Stimulated activated CD8-positive, alpha-beta memory T cell treated with anti-CD3 and anti-CD28 coated beads, Interleukin-2, amount 100 ng/mL, for 1 hour (primary cell): ENCODE measurements at places on chromosomes 7 and 10.

GRCh38 chr10:31677195-31678138 lies 251.2 kb downstream of the ARHGAP12 start:
- DNase-seq = no peak

- DNase-seq = no peak
Measured at GRCh38 chr10:13665516-13666262, 78.9 kb downstream of the PRPF18 start.

- no peak for DNase-seq
Measured at GRCh38 chr10:30059209-30060107, at the start of gene JCAD. Gene JCAD (minus strand): TSS chr10:30059586. CDS start chr10:30047812, 11,774 bp downstream.

- DNase-seq = no peak
Measured at GRCh38 chr10:91796331-91797047, 1.7 kb upstream of the TNKS2 start.

- no peak for DNase-seq
Measured at GRCh38 chr7:87047-87446, 105.3 kb upstream of the FAM20C start.

- DNase-seq = no peak
Measured at GRCh38 chr10:34739915-34740314, 75.2 kb downstream of the PARD3 start.

DNA sequence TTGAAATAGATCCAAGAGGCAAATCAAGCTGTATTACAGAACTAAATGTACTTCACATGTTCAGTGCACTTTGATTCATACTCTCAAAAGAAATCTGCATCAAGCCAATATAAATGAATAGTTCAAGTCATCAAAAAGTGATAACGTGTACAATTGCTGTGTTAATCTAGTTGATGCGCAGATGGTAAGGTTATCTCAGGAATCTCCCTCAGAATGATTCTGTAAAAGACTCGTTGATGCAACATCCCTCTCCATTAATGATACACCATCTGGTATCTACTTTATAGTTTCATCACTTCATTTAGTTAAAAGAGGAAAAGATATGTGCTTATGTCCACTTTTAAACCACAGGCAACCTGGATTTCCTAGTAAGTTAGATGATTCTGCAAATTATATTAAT lies 200.6 kb downstream of the CHCHD3 start:
- DNase-seq = no peak

GRCh38 chr10:121002586-121003205 lies 151.5 kb downstream of the WDR11 start:
- DNase-seq = no peak

GRCh38 chr10:2881720-2882620 lies 185.4 kb upstream of the PFKP start:
- no peak for DNase-seq

GRCh38 chr7:142422621-142423020 lies 164.8 kb upstream of the PRSS58 start:
- no peak for DNase-seq

- DNase-seq = no peak
Measured at GRCh38 chr10:98307916-98308541, 40.0 kb upstream of the LOXL4 start.

DNA sequence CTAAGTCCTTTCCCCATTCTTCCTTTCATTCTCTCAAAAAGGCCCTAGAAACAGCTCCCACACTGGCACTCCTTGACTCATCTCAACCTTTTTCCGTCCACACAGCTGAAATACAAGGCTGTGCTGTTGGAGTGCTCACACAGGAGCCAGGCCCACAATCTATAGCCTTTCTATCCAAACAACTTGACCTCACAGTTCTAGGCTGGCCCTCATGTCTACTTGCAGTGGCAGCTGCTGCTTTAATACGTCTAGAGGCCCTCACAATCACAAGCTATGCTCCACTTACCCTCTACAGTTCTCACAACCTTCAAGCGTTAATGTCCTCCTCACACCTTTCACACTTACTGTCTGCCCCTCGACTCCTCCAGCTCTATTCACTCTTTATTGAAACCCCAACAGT lies 12.0 kb upstream of the LRRC61 start:
- DNase-seq = no peak

DNA sequence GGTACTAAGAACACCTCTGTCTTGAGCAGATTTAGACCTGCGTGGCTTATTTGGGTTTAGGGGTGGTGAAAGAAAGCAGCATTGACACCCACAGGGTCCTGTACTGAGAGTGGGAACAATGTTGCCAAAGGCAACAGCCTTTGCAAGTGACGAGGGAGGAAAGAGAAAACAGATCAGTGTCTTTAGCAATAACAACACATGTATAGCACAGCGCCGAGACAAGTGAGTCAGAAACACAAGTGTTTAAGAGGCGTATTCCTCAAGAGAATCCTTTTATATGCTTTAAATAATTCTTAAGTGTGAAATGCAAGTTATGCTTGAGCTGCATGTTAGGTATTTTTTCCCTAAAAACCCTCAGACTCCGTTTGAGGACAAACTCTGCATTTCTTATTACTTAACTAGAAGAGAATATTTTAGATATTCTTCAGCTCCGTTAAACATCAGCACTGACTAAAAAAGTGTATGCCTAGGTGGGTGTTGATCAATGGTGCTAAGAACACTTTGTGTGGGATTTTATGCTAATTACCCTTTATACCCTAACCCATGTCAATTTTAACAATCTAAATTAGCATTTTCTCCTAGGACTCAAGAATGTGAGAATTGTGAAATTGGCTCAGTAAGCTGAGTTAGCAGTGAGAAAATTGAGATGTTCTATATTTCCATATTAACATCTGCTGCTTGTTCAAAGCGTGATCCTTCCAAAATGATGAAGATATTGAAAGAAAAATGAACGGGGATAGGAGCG lies 1095.4 kb upstream of the CELF2 start:
- no peak for DNase-seq

- DNase-seq = no peak
Measured at GRCh38 chr10:24440817-24441797, 232.2 kb downstream of the KIAA1217 start.

- no peak for DNase-seq
Measured at GRCh38 chr7:116951366-116952292, 1.7 kb upstream of the ST7 start.

GRCh38 chr10:89771684-89772083 lies 70.3 kb downstream of the KIF20B start:
- DNase-seq = no peak

GRCh38 chr10:125631806-125632205 lies 51.2 kb downstream of the TEX36 start:
- no peak for DNase-seq

DNA sequence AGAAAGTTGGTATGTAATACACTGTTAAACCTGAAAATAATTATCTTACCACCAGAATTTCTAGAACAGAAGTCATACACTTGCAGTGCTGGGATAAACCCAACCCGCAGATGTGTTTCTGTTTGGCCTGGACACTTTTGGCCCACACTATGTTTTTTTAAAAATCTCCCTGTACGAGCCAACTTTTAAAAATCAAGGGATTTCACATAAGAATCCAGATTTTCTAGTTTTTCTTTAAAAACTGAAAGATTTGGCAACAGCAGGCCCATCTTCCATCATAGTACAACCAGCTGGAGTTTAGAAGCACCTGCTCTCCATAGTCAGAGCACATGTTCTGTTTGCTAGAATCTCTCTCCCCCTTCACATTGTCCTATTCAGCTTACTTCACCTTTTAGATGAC lies 74.0 kb downstream of the TLL2 start:
- DNase-seq = no peak

- no peak for DNase-seq
Measured at GRCh38 chr10:103747193-103747865, 108.0 kb downstream of the SH3PXD2A start.

DNA sequence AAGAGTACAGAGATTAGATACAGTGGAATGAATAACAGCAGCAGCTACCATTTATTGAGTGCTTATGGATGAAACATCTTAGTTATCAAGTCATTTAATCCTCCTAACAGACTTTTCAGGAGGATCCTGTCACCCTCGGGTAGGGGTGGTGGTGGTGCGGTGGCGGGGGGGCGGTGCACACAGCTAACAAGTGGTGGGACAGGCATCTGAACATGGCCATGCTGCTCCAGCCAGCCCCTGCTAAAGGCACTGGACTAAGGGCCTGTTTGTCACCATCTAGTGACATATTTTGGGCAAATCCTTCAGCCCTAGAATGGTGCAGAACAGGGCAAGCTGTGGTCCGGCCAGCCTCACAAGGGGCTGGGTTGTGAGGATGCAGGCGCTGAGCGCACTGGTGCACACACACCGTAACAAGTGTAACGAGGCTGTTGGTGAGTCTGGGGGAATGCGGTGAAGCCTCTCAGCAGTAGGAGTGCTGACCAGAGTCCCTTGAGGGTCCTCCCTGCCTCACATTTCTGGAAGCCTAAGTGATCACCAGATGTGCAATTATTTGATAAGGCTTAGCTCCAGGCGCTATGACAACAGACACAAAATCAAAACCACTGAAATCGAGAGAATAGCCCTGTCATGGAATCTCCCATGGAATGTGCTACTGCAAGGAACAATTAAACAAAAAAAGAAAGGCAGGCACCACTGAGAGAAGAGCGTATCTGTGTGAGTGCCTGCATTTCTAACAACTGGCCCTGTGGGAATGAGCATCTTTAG lies 102.2 kb downstream of the RNF216 start:
- no peak for DNase-seq

DNA sequence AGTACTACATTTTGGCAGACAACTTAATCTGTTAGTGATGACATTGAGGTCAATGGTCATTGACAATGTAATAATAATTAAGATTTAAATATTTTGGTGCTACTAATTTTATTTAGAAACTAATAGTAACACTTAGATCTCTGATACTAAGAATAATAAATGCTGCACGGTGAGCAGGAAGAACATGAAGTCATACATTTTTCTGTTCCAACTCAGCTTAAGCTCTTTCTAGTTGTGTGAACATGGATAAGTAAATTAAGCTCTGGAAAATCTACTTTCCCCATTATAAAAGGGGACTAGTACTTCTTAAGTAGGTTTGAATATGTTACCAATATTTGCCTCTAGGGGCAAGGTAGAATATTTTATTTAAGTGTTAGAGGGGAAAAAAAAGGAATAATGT lies 65.9 kb upstream of the MEOX2 start:
- DNase-seq = no peak

DNA sequence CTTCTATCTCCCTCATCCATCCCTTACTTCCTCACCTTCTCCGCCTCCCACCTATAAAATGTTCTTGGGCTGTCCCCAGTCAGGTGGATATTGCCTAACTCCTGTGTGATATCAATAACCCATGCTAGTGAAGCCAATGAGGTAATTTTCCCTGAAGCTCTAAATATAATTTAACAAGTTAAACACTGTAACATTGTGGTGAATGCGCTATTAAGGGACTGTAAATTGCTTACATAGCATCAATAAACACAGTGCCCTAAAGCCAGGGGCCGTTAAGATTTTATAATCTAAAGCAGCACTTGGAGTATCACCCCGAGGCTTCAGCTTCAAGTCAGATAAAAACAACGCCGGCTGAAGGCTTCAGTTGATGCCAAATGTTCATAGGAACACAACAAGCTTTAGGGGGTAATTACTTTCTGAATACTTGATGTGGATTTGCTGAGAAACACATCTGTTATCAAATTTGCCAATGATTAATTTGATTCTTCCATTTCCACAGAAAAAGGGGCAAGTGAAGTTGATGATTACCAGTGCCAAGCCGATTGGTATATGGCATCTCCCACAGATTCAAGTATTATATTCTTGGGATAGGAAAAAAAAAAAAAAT lies 138.4 kb downstream of the CREB5 start:
- DNase-seq = no peak

DNA sequence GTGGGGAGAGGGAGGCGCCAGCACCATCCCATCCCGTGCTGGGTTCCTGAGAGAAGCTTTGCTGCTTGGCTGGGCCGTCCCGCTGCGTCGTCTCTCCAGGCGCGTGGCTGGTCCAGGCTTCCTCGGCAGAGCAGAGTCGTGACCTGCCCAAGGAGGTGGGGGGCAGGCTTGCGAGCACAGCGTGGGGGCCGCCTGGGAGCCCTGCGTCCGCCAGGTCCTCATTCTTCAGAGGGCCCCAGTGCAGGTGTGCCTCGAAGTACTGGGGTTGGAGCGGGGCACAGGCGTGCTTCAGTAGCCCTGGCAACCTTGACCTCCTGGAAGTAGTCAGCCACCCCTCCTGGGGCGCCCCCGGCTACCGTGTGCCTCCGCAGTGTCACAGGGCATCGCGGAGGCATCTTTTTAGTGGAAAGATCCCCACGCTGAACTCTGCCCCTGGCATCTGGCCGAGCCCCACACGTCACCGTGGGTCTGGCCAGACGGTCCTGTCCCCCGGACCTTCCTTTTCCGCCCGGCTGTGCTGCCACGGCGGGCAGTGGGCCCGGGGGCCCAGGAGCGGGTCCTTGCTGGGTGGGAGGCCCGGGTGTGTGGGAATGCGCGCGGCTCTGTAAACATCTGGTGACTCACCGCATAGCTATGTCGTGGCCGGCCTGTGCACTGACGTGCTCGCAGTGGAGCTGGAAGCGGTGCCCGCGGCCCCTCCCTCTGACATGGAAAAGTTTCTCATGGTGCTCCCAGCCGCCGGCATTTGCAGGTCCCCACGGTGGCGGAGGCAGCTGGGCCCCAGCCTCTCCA lies 6.4 kb downstream of the MAFK start:
- DNase-seq = no peak

DNA sequence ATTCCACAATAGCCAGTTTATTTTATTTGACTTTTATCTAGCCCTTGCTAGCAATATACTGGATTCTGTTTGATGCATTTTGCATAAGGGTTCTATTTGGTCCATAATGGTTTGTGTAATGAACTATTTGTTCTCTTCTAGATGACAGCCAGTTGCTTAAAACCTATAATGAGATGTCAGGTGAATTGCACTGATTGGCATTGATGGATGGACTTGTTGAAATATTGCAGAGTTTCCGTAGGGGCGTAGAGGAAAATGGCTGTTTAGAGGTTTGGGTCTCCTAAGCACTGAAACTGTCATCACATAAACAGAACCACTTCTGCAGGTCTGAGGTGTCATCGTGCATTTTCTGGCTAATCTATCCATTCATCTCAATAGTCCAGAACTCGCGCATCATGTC lies 124.9 kb upstream of the HDAC9 start:
- no peak for DNase-seq

DNA sequence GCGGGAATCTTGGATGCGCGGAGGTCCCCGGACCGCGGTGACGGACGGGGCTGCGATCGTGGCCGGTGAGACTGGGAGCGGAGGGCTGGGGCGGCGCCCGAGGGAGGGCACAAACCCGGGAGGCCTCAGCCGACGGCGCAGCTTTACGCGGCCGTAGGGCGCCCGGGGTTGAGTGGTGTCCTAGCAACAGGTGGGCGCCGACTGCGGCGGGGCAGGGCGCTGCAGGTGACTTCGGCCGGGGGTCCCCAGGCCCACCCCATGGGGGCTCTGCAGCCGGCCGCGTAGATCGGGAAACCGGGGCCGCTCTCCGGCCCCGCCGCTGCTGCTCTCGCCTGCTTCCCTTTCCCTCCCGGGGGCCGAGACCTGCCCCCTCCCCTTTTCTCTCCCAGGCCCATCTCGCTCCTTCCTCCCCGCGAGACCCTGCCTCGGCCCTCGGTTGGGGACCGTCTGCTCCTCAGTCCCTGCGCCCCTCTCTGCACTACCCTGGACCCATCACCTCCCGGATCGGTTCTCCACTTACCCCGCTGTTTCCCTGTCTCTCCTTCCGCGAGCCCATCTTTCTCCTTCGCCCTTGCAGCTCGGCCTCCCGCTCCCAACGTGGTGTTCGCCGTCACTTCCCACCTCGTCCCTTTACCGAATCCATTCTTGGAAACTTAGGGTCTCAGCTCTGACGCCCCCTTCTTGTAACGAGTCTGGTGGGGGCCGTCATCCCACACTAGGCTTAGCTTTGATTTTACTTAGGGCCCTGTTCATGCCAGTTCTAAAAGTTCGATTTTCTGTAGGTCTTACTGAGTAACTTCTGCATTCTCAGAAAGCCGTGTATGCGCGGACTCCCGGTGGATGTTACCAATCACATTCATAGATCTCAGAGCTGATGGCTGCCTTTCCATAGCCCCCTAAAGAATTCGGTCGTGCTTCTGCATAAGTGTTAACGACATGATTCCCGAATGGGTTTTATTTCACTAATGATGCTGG lies 18.5 kb upstream of the ACBD5 start:
- no peak for DNase-seq
